Osteocyte (in vitro differentiated cells): ENCODE measurements at places on chromosomes 6 and 20. TPM values are rescaled to one million over a fixed set of nuclear protein-coding genes. Genes with fewer than 3 reads are reported as not detected.

GRCh38 chr6:4394786-4395185 lies 259.4 kb upstream of the ECI2 start:
- H3K36me3 ChIP-seq = no peaks in the 10 kb centered on the region
- H3K27me3 ChIP-seq = peaks cover 9% of the 10 kb centered on the region
- H3K27ac ChIP-seq = no peak overlapping the region

- peaks cover 6% of the 10 kb centered on the region for H3K4me1 ChIP-seq
- no peak for DNase-seq
- H3K27me3 ChIP-seq = no peaks in the 10 kb centered on the region
- H3K36me3 ChIP-seq = no peaks in the 10 kb centered on the region
- H3K27ac ChIP-seq = no peak overlapping the region
- no peak overlapping the region for H3K4me3 ChIP-seq
Measured at GRCh38 chr6:21144928-21145327, 448.6 kb upstream of the SOX4 start.

Gene TEAD3
- 43.1 and 44.8 TPM in 2 replicates for total RNA-seq

- peaks cover 53% of the 10 kb centered on the region for H3K27me3 ChIP-seq
- no peaks in the 10 kb centered on the region for H3K4me1 ChIP-seq
- H3K27ac ChIP-seq = no peak overlapping the region
Measured at GRCh38 chr6:84007871-84008270, 25.7 kb upstream of the MRAP2 start.

Gene EIF6
- 131 and 136 TPM in 2 replicates for total RNA-seq

- no peak overlapping the region for H3K4me3 ChIP-seq
- no peak for DNase-seq
- H3K4me1 ChIP-seq = no peaks in the 10 kb centered on the region
- H3K27me3 ChIP-seq = peaks cover 36% of the 10 kb centered on the region
Measured at GRCh38 chr20:2618815-2619214, 33.6 kb upstream of the NOP56 start.

Gene DEFB124
- total RNA-seq = not detected in 2 replicates

Gene IRAK1BP1
- total RNA-seq = 2.9 and 3.2 TPM in 2 replicates

DNA sequence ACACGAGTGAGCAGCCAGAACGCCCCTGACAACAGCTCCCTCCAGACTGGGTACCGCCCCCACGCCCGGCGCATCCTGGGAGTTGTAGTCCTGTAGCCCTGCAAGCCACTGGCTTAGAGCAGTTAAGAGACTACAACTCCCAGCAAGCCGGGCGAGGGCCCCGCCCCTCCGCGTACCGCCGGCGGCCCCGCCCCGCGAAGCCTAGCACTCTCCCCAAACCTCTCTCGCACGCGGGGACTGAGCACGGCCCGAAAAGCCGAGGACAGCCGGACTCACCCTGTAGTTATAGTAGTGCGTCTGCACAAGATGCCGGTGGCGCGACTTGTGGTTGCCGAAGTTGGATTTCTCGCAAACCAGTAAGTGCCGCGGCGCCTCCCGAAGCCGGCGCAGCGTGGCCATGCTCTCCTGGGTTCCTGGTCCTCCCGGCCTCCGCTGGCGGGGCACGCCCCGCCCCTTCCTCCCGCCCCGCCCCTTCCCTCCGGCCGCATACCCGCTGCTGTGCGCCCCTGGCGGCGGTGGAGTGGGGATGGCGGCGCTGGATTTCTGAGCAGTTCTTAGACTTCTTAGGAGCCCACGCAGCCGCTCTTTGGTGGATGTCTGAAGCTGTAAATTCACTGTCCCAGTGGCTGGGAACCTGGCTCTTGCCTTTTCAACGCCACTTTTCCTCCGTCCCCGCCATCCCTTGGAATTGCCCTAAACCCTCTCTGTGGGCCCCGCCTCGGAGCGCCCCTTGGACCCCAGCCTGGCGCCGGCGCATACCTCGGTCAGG lies at the start of gene RPP40:
RPP40 (minus strand) TSS at position 434 of the 769 bp plus-strand sequence; CDS start at position 399, 35 bp downstream.
- DNase-seq = peak; percentile 99
- peak within 1 kb of the TSS; percentile 98 for H3K27ac ChIP-seq

- peak overlapping the region; percentile 24 for H3K4me3 ChIP-seq
- no peaks in the 10 kb centered on the region for H3K27me3 ChIP-seq
Measured at GRCh38 chr20:10654250-10654610, 19.6 kb downstream of the JAG1 start.

Gene HRH3
- total RNA-seq = not detected in 2 replicates

GRCh38 chr20:1225263-1225782 lies 521 bp upstream of the RAD21L1 start:
- peaks cover 45% of the 10 kb centered on the region for H3K27me3 ChIP-seq
- H3K27ac ChIP-seq = no peak overlapping the region
- no peaks in the 10 kb centered on the region for H3K36me3 ChIP-seq
- H3K4me3 ChIP-seq = peak overlapping the region; percentile 75
- H3K4me1 ChIP-seq = peaks cover 5% of the 10 kb centered on the region

- DNase-seq = peak; percentile 64
- no peak overlapping the region for H3K4me3 ChIP-seq
- peaks cover 9% of the 10 kb centered on the region for H3K27me3 ChIP-seq
- H3K36me3 ChIP-seq = no peaks in the 10 kb centered on the region
- H3K27ac ChIP-seq = no peak overlapping the region
- H3K4me1 ChIP-seq = peaks cover 4% of the 10 kb centered on the region
Measured at GRCh38 chr6:33983721-33984465, 162.0 kb downstream of the GRM4 start.

DNA sequence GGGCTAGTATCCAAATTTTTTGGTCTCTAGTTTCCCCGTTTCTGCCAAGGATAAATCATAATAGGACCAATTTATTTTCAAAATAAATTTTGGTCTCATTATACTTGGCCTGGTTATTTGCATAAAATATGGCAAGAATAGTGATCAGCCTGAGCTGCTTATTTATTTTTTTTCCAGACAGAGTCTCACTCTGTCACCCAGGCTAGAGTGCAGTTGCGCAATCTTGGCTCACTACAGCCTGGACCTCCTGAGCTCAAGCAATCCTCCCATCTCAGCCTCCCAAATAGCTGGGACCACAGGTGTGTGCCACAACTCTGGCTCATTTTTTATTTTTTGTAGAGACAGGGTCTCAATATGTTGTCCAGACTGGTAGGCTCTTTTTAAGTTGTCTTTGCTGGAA lies 329.5 kb downstream of the PACRG start:
- no peak for DNase-seq
- H3K27ac ChIP-seq = no peak overlapping the region
- H3K4me1 ChIP-seq = no peaks in the 10 kb centered on the region
- H3K4me3 ChIP-seq = no peak overlapping the region
- H3K27me3 ChIP-seq = peaks cover 3% of the 10 kb centered on the region

DNA sequence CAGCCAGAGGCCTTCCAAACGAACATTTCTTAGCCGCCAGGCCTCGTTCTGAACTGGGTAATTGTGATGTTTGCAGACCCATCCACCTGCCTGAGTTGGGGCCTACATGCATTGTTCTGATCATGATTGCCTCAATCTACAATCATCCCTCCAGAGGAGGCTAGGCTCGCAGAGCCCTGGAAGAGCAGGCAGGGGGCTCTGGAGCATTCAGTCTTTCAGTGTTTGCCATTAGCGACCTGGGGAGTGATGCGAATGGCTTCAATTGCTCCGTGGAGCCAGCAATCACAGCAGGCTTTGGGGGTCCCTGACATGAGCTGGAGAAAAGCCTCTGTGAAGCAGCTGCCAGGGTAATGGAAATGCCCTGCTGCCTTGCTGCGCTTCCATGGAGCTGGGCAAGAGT lies 22.0 kb downstream of the SNAP25 start:
- peaks cover 2% of the 10 kb centered on the region for H3K27me3 ChIP-seq
- DNase-seq = no peak
- H3K27ac ChIP-seq = no peak overlapping the region
- H3K4me1 ChIP-seq = peaks cover 2% of the 10 kb centered on the region
- no peak overlapping the region for H3K4me3 ChIP-seq

DNA sequence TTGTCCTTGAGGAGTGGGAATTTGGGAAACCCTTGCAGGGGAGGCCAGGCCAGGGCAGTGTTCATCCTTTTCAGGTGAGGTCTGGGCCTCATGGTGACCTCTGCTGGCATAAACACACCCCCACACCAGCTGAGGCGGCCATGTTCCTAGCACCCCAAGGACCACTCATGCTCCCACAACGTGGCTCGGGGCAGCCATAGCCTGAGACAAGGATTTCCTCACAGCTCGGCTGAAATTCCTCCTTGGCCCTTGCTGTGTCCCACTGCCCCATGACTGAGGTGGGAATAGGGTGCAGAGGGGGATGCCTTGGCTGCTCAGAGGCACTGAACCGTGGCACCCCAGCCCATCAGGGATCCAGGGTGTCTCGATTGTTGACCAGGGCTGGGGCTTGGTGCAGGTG lies 27.3 kb upstream of the SPDEF start:
- no peak for DNase-seq
- H3K36me3 ChIP-seq = peaks cover 2% of the 10 kb centered on the region
- H3K27me3 ChIP-seq = no peaks in the 10 kb centered on the region
- H3K27ac ChIP-seq = no peak overlapping the region
- H3K4me3 ChIP-seq = no peak overlapping the region

DNA sequence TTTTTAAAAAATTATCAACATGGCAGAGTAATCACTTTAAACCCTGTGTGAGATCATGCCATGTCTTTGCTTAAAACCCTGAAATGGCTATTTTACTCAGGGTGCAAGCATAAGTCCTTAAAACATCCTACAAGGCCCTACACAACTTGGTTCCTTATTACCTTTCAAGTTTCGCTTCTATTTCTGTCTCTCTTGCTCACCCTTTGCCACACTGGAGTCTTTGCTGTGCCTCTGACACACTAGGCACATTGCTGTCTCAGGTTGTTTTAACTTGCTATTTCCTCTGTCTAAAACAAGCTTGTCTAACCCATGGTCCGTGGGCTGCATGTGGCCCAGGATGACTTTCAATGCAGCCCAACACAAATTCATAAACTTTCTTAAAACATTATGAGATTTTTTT lies 55.6 kb downstream of the KIAA0408 start:
- H3K27me3 ChIP-seq = no peaks in the 10 kb centered on the region
- no peak for DNase-seq
- H3K4me3 ChIP-seq = no peak overlapping the region
- H3K4me1 ChIP-seq = no peaks in the 10 kb centered on the region
- no peak overlapping the region for H3K27ac ChIP-seq

GRCh38 chr6:160085713-160086505 lies 35.7 kb upstream of the SLC22A1 start:
- no peak overlapping the region for H3K4me3 ChIP-seq
- H3K4me1 ChIP-seq = no peaks in the 10 kb centered on the region
- H3K27ac ChIP-seq = no peak overlapping the region
- no peaks in the 10 kb centered on the region for H3K27me3 ChIP-seq
- H3K36me3 ChIP-seq = peaks cover 69% of the 10 kb centered on the region

Gene OPRM1
- total RNA-seq = not detected in 2 replicates

- peaks cover 16% of the 10 kb centered on the region for H3K27me3 ChIP-seq
- H3K4me3 ChIP-seq = no peak overlapping the region
- H3K4me1 ChIP-seq = no peaks in the 10 kb centered on the region
- H3K27ac ChIP-seq = no peak overlapping the region
- no peak for DNase-seq
Measured at GRCh38 chr6:47334334-47334733, 24.6 kb upstream of the TNFRSF21 start.

GRCh38 chr6:128067446-128068118 lies 166.7 kb upstream of the THEMIS start:
- DNase-seq = no peak
- peaks cover 13% of the 10 kb centered on the region for H3K4me1 ChIP-seq
- no peaks in the 10 kb centered on the region for H3K27me3 ChIP-seq
- H3K36me3 ChIP-seq = peaks cover 22% of the 10 kb centered on the region
- H3K4me3 ChIP-seq = no peak overlapping the region

Gene NHSL1
- total RNA-seq = 19.0 and 21.2 TPM in 2 replicates

GRCh38 chr6:138692058-138692977 lies 81.3 kb upstream of the CCDC28A start:
- peak; percentile 92 for DNase-seq
- no peaks in the 10 kb centered on the region for H3K27me3 ChIP-seq
- peak overlapping the region; percentile 73 for H3K27ac ChIP-seq
- H3K4me1 ChIP-seq = peaks cover 13% of the 10 kb centered on the region
- no peaks in the 10 kb centered on the region for H3K36me3 ChIP-seq

- H3K27me3 ChIP-seq = no peaks in the 10 kb centered on the region
- no peak overlapping the region for H3K4me3 ChIP-seq
- DNase-seq = no peak
- H3K36me3 ChIP-seq = no peaks in the 10 kb centered on the region
- H3K27ac ChIP-seq = no peak overlapping the region
Measured at GRCh38 chr6:31178143-31179041, 7.9 kb upstream of the POU5F1 start.

DNA sequence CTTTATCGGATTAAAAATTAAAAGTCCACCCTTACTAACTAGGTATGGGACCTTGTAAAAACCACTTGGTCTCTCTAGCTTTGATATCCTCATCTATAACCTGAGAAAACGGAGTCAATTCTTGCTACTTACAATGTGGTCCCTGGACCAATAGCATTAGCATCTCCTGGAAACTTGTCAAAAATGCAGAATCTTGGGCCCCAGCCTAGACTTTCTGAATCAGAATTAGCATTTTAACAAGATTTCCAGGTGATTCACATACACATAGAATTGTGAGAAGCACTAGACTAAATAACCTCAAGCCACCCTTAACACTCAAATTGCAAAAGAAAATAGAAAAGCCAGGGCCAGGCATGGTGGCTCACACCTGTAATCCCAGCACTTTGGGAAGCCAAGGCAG lies 96.6 kb downstream of the RNGTT start:
- DNase-seq = no peak
- peaks cover 30% of the 10 kb centered on the region for H3K4me1 ChIP-seq
- H3K27ac ChIP-seq = peak overlapping the region; percentile 40
- no peaks in the 10 kb centered on the region for H3K27me3 ChIP-seq
- peaks cover 3% of the 10 kb centered on the region for H3K36me3 ChIP-seq

DNA sequence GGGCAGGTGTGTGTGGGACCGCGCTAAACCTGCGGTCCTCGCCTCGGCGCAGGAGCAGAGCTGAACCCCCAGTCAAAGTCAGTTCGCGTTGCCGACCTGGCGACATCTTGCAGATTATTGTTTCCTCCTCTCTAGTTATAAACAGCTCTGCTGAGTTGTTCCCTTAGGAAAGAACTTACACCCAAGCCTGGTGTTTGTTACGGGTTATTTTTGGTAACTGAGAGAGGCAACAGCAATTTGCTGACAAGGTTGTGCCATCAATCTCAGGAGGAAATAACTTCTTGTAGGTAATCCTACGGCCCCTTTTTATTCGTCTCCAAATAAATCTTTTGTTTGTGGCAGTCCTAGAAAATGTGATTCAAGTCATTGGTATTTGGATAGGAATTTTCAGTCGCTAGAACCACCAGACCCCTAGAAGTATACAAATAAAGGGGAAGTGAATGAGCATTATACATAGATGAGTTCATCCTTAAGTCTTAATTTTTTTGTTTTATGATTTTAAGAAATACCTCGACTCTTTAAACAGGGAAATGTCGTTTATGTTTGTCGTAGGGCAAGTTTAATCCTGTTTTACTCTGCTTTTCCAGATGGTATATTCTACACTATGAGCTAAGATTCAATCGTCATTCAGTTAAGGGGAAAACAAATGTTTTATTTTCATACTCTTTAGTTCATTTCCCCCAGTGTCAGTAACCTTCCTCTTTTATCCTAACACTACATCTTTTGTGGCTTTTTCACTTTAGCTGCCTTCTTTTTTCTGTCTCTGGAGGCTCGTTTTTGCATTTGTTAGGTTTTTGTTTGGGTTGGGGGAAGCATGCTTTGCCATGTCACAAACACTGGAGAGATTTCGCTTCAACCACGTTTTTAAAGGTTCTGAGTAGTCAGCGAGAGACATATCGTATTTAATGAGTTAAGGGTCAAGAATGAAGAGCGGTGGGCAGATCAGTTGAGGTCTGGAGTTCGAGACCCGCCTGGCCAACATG lies 1.2 kb downstream of the PM20D2 start:
- H3K36me3 ChIP-seq = peaks cover 13% of the 10 kb centered on the region
- no peak for DNase-seq
- H3K27me3 ChIP-seq = no peaks in the 10 kb centered on the region
- peak overlapping the region; percentile 76 for H3K4me3 ChIP-seq
- peaks cover 38% of the 10 kb centered on the region for H3K4me1 ChIP-seq
- H3K27ac ChIP-seq = peak overlapping the region; percentile 46

Gene OR2J3
- not detected in 2 replicates for total RNA-seq
